ENCODE measurements at places on chromosomes 12 and 14.
A peak's percentile ranks its signal among the peaks of the same experiment; 100 is the strongest.

DNA sequence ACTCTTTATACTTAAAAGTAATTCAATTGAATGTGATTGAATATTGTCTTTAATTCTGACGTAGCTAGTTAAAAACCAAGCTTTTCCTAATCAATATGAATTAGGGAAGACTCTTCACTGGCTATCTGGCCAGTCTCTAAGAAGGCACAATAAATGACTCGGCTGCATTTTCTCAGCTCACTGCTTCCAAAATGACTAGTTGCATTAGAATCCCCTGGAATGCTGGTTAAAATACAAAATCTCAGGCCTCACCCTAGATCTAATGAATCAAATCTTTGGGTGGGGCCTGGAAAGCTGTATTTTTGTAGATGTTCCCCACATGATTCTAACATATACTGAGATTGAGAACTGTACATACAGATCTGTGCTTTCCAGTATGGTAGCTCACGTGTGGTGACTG is 242.1 kb downstream of the CHST11 start:
- DNase-seq: no peak

DNA sequence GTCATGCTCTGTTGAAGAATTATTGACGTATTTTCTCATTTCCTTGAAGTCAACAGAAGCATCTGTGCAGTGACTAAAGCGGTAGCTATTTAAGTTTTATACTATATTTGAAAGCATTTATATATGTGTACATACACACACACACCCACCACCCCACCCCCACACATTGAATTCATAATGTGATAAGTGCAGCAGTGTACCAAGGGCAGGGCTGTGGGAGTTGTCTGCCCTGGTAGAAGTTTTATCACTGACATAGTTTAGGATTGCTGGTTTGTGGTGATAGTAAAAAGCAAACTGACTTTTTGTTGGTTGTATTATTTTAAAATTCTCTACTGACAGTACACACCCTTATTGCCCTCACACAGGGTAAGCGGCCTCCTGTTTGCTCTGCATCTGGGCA is 39.1 kb downstream of the GAS2L3 start:
- no peak for DNase-seq

DNA sequence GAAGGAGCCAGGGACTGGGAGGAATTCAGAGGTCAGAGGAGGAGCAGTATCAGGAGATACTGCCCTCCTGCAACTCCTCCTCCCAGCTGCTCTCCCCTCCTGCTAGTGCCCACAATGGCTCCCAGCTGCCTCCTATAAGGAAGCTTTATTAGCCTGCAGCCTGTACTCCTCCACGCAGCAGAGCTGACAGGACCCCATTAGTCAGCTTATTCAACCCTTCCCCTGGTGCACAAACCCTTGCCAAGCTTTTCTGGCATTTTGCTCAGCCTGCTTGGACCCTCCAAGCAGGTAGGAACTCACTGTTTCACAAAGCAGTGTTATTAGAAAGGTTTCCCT is 6.9 kb upstream of the AQP2 start:
- DNase-seq: no peak

DNA sequence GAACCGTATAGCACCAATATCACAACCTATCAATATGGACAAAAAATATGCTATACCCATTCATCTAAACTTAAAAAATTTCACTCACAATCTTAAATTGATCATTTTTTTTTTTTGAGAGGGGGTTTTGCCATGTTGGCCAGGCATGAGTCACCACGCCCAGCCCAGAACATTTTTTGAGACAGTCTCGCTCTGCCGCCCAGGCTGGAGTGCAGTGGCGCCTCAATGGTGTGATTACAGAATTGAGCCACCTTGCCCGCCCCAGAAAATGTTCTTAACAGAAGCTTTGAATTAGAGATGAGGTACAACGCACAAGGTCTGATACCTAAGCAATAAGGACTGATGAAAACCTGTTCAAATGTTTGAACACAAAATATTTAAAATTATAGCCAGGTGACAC is 15.8 kb upstream of the ATP5F1B start:
- no peak for DNase-seq

DNA sequence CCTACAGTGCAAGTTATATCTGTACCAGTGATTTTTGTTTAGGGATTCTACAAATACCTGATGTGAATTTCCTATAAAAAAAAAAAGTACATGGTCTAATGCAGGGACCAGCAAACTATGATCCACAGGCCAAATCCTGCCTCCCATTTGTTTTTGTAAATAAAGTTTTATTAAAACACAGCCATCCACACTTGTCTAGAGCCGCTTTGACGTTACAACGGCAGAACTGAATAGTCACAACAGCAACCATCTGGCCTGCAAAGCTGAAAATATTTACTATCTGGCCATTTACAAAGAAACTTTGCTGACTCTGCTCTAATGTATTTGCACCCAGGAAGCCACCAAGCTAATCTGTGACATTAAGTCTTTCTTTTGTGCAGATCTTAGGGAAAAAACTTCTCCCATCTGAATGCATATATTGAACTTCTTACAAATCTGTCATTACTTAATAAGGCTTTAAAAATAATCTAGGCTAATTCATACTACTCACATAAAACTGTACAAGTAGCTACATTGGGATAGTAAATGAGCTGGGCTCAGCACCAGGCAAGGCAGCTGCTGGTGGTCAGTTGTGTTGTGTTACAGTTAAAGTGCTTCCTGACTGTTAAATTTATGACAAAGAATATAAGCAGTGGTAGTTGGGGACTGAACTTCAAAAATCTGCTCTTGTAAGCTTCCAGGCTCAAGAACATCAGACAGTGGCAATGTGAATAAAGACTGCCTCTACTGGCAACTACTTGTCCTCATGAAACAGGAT is 303.3 kb downstream of the MED13L start:
- no peak for DNase-seq

DNA sequence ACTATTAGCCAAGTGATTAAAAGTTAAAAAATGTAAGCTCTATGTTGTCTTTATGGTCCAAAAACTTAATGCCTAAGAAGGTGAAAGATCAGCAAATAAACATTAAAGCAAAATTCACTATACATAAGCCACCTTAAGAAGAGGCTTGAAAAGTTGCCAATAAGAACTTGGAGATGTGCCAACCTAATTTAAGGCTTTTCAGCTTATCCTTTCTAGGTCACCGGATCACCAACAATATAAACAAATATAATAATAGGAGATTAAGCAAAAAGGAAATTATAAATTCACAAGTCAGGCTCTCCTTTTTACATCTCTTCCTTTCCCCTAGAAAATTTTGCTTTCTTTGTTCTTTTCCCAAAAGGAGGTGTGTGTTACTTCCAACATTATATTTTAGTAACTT is 30.9 kb downstream of the SLC2A3 start:
- no peak for DNase-seq

GRCh38 chr14:85439696-85440328 is 90.1 kb upstream of the FLRT2 start:
- no peak for DNase-seq

DNA sequence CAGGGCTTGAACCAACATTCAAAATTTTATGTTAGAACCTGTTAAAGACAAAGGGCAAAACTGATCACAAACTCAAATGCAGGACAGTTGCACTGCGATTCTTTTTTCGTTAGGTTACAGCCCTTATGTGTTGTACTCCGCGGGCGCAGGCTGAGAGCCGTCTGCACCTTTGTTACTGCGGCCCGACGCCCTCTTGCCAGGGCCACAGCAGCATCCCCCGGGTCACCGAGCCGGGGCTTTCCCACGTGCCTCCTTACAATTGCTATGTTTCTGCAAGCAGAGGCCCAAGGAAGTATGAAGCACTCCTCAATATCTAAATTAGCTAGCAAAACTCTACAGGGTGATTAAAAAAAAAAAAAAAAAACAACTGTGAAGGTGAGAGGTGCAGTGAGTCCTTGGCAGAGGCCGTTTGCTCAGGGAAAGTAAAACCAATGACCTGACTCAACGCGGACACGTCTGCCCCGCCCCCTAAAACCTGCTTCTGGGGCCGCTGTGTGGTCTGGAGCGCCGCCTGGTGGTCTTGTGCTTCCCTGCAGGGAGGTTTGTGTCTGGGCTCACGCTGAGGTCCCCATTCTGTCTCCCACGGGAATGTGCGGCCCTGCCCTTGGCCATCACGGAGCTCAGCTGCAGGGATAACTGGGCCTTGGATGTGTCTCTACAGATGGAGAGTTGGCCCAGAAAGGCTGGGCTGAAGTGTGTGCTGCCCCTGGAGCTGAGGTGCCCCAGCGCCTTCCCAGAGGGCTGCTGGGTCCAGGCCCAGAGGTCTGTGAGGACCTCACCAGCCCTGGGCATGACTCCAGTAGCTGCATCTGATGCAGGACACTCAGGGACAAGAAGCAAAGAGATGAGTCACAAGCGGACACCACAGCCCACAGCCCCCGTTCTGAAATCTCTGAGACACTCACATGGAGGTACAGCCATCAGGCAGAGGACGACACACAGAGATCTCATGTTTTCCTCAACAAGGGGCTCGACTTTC is 418.5 kb downstream of the TMEM121 start:
- DNase-seq: peak; percentile 44

- DNase-seq: no peak
Observed at GRCh38 chr12:89501793-89502192, 22.8 kb downstream of the GALNT4 start.

DNA sequence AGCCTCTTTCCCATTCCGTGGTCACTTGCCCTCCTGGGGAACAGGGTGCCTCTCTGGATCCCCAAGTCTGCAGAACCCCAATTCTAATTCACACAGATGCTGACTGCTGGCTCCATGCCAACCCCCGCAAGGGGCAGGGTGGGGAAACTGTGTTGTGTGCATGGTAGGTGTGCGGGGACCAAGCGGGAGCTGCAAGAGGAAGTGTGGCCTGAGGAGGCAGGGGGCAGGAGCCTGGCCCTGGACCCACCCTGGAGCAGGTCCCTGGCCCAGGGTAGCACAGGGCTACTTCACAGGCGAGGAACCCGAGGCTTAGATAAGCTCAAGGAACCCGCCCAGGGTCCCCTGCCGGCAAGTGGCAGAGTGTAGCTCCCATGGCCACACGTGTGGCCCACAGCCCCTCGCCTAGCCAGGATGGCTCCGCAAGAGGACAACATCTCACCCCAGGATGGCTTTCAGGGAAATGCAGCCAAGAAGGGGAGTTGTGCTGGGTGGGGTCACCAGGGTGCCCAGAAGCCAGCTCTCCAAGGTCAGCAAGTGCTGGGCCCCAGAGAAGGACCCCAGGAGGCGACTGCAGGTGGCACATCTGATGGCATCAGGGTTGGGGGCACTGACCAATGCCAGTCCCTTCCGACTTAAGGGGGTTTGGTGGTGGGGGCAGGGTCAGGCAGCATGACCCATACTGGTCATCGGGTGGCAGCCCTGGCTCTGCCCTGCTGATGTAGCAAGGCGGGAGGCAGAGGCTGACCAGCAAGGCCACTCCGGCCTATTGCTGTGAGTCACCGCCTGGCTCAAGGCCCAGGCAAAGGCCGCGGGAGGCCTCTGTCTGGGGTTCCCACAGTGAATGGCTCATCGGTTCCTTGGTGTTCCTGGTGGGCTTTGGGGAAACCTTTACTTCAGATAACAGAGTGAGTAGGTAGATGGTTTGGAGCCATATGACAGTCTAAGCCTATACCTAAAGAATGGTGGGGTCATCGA is 37.3 kb upstream of the EML1 start:
- DNase-seq: no peak

GRCh38 chr14:105337966-105338741 is 23.6 kb downstream of the PACS2 start:
- DNase-seq: no peak

- peak; percentile 9 for DNase-seq
Observed at GRCh38 chr12:107134558-107134957, 41.2 kb upstream of the CRY1 start.

DNA sequence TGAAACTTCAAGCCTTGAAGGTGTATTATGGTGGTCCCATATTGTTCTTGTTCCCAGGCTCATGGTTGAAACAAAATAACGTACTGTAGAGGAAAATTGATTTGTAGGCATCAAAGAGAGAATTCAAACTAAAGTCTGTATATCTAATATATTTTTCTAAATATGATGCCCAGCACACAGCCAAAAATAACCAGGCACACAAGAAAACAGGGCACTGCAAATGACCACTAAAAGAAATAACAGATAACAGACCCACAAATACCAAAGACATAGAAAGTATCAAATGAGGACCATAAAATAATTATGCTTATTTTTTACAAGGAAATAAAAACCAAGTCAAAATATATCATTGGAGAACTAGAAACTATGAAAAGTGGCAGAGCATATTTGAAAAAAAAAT is 46.8 kb downstream of the LLPH start:
- DNase-seq: no peak

- DNase-seq: no peak
Observed at GRCh38 chr12:126676434-126676833, 1590.5 kb upstream of the TMEM132C start.

DNA sequence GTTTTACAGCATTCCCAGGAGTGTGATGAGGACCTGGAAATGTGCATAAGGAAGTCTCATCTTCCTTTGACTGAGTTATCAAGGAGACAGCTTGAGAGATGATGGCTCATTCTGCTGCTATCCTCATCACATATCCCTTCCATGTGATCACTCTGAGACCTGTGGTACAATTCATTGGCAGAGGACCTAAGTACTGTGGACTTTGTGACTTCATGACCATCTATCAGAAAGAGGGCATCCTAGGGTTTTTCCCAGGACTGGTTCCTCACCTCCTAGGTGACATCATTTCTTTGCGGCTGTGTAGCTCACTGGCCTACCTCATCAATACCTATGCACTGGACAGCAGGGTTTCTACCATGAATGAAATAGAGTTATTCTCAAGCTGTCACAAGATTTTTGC is 172.1 kb upstream of the PLEKHG7 start:
- DNase-seq: no peak

GRCh38 chr12:64469455-64470142 is 17.7 kb downstream of the TBK1 start:
- no peak for DNase-seq
